ENCODE measurements at places on chromosomes 5 and 9. TPM values are rescaled to one million over a fixed set of nuclear protein-coding genes. Genes with fewer than 3 reads are reported as not detected.

Gene RNF20
- total RNA-seq = 17.3 TPM

Gene FGD3
- total RNA-seq = not detected

Gene ENTREP1
- total RNA-seq = not detected

Gene CDC20B
- total RNA-seq = not detected

Gene NTNG2
- total RNA-seq = 0.37 TPM

Gene ARAP3
- 4.1 TPM for total RNA-seq

Gene BTNL3
- not detected for total RNA-seq

Gene PTGS1
- 83.0 TPM for total RNA-seq

Gene SYNPO
- 1.5 TPM for total RNA-seq

Gene C9
- total RNA-seq = not detected

Gene TAS2R1
- not detected for total RNA-seq

Gene OBP2B
- not detected for total RNA-seq

Gene ZFP37
- total RNA-seq = 0.73 TPM

Gene MAN2A1
- 43.0 TPM for total RNA-seq

Gene PCDHGA8
- total RNA-seq = 1.8 TPM

Gene PCDHB8
- total RNA-seq = under 0.01 TPM

Gene CTXN3
- not detected for total RNA-seq

Gene ATOX1
- 46.7 TPM for total RNA-seq

Gene KIAA1191
- total RNA-seq = 59.0 TPM

Gene ENTPD2
- total RNA-seq = not detected

Gene NR5A1
- not detected for total RNA-seq

Gene CCDC183
- total RNA-seq = 0.37 TPM

Gene OCLN
- total RNA-seq = 5.5 TPM

Gene MYOT
- total RNA-seq = not detected

Gene QSOX2
- 11.4 TPM for total RNA-seq

Gene HMMR
- 60.4 TPM for total RNA-seq

Gene CDH6
- under 0.01 TPM for total RNA-seq

Gene TRIM41
- total RNA-seq = 14.5 TPM

Gene HTR1A
- not detected for total RNA-seq

Gene PLAC8L1
- total RNA-seq = 0.20 TPM

Gene ST8SIA4
- total RNA-seq = 0.78 TPM

Gene PSD2
- total RNA-seq = under 0.01 TPM

Gene ARHGEF39
- total RNA-seq = 1.5 TPM
